ENCODE measurements at places on chromosomes 7 and 10.
A peak's percentile ranks its signal among the peaks of the same experiment; 100 is the strongest.

DNA sequence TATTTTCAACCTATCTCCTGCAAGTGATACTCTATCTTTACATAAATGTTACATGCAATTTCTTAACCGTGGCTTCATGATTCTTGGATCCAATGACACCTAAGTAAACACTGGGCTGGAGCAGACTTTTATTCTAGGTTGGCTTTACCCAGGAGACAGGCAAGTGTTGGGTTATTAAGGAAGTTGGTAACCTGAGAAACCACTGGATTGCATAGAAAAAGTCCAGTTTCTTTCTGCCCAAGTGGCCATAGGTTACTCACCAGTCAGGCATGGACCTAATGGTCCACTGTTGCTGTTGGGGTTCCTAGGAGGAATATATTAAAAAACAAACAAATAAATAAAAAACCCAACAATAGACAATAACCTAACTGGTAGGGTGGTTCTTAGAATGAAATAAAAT is 112.8 kb downstream of the SEMA3D start:
- DNase-seq: no peak

GRCh38 chr7:117755136-117755535 is 118.1 kb downstream of the CTTNBP2 start:
- no peak for DNase-seq

- DNase-seq: peak; percentile 78
Measured at GRCh38 chr7:123748734-123749536, at the start of gene WASL. Gene WASL (minus strand): TSS chr7:123749003. CDS start chr7:123748734, 269 bp downstream.

DNA sequence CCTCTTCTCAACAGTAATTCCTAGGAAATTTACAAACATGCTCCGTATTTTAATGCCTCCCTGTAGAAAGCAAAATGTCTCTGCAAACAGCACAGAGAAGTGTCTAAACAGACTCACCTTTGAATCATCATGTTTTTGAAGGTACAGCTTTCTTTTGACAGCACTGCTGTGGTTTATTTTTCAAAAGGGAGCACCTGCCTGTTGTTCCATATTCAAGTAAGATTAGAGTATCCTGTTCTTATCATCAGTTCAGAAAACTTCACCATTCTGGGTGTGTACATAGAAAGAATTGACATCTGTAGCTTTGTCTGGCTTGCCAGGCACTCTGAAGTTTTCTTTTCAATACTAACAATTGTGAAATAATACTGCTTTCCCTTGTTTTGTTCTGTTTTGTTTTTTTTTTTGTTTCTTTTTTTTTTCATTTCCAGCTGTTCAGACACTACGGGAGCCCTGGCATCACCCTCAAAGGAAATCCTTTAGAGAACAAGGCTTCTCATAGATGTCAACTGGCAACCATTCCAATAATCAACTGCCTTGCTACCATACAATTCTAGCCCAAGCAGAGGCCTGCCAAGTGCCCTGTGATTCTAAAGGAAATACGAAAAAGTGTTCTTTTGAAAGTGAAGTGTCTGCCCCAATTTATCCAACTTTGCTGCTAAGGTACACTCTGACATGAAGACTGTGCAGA is 275.9 kb downstream of the PRPF18 start:
- no peak for DNase-seq

- no peak for DNase-seq
Measured at GRCh38 chr10:92573091-92573797, 649 bp downstream of the IDE start.

DNA sequence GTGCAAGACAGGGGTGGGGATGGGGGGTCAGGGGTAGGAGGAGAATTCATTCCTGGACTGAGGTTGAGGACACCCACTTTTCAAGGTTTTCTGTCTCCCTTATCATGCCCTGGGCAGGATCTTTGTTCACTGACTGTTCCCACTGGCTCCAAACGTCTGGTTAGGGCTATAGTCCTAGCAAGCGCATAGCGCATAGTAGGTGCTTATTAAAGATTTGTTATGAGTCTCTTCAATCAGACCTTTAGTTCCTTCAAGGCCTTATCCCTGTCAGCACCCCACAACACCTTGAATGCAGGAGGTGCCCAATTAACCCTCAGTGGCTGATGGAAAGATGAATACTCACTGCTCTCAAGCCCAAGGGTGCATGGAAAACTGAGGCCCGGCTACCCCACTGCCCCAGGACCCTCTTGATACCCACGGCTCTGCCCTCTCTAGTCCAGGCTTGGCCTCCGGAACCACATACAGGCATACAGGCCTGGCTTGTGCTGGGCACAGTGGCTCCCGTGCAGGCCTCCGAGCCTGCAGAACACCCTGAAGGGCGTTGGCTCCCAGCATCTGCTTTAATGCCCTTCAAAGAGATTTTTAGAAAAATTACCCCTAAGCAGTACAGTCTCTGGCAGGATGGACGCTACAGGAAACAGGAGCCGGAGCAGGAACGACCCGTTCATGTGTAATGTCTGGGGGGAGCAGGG is 177.7 kb downstream of the SH3PXD2A start:
- DNase-seq: no peak

GRCh38 chr7:157219154-157219553 is 80.4 kb downstream of the UBE3C start:
- no peak for DNase-seq

DNA sequence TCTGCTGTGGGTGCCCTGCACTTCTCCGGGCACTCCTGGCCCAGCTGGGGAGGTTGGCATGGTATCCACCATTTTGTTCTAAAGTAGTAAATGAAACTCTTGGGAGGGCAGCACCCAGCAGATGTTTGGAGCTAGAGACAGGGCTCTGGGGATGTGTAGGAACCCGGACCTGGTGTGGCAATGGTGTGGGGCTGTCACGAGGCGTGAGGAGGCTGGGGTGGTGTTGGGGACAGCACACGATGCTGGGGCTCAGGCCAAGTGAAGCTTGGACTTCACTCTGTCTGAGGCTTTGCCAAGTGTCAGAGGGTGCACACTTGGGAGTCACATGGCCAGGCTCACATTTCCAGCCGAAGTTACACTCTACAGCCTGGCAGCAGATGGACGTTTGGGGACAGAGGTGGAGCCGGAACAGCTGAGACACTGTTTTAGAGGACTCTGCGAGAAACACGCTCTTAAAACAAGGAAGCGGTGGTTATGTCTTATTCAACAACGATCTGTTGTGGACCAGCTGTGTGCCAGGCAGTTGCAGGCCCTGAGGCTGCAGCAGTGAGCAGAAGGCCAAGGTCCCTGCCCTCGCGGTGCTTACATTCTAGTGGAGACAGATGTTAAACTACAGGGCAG is 118.2 kb downstream of the CUX1 start:
- no peak for DNase-seq

DNA sequence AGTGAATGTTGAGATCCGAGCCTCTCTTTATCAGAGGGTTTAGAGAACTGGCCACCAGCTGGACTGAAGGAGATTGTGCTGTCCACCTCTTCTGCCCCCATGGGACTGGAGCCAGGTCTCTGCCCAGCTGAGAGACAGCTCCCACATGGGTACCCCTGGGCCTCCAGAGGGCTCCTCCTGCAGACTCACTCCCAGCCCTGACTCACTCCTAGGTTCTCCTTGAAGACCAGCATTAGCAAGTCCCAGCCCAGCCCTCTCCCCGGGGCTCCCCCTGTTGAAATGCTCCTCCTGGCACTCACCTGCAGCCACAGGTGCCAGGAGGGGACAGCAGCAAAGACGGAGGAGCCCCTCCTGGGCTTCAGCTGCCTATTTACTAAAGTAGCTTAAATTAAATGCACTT is 126.9 kb downstream of the CXCL12 start:
- no peak for DNase-seq

DNA sequence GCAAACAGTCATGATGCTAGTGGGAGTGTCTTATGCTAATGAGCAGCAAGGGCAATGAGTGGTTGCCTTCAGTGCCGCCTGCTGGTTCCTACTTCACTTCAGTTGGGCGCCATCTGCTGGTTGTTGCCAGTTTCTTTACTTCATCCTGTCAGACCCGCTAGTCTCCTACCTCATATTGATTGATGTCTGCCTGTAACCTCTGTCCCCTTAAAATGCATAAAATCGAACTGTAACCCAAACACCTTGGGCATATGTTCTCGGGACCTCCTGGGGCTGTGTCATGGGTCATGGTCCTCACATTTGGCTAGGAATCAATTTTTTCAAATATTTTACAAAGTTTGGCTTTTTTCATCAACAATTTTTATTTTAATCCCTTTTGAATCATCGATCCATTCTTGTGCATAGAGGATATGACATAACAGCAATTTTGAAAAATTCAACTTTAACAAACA is 62.8 kb upstream of the C7orf33 start:
- no peak for DNase-seq

DNA sequence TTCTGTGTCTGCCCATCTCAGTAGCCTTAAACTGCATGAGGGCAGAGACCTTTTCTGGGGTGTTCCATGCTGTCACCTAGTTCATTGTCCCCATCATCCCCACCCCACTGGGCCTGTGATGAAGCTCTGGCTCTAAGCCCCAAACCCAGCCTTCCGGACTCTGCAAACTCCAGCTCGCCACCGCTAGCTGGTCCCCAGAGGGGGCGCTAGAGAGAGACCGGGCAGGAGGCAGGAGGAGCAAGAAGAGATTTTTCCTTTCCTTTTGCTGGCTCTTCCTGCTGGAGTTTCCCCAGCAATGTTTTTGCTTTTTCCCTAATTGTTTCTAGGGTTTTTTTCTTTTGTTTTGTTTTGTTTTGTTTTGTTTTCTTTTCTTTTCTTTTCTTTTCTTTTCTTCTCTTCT is 234.4 kb downstream of the TEX36 start:
- no peak for DNase-seq

DNA sequence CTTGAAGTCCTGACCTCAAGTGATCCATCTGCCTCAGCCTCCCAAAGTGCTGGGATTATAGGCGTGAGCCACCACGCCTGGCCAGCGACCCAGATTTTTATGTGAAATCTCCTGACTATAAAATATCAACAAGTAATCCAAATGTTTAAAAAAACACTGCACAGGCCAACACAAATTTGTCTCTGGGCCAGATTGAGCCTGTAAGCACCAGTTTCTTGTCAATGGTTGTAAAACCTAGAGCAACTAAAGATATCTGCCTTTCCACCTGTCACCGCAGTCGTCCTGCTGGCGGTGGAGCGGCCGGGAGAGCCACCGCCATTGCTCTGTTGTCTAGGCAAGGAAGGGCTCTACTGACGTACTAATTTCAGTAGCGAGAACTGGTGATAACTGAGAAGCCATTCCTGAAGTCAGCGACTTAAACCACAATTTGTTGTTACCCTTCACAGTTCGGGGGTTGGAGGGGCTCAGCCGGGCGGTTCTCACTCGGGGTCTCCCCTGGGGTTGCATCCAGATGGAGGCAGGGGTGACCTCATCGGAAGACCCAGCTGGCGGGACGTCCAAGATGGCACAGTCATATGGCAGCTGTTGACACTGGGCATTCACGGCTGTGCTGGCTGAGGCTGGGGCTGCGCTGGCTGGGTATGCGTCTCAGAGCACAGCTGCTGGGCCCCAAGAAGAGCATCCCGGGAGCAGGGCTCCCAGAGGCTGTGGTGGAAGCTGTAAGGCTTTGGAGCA is 55.2 kb upstream of the PDGFA start:
- DNase-seq: no peak

DNA sequence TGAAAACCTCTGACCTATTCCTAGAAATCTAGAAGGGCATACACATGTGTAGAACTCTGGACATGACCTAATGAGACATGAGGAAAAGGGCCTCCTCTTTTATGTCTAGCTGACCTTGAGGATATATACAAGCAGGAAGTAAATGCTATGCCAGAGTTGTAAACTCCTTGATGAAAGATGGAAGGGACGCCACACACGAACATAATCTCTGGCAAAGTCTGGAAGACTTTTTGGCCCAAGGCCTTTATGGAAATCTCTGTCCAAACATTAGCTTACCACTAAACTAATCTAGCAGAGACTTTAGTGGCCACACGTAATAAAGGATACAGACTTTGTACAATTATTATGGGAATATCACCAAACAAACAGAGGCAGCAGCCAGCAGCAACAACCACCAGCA is 138.1 kb upstream of the THSD7A start:
- no peak for DNase-seq

DNA sequence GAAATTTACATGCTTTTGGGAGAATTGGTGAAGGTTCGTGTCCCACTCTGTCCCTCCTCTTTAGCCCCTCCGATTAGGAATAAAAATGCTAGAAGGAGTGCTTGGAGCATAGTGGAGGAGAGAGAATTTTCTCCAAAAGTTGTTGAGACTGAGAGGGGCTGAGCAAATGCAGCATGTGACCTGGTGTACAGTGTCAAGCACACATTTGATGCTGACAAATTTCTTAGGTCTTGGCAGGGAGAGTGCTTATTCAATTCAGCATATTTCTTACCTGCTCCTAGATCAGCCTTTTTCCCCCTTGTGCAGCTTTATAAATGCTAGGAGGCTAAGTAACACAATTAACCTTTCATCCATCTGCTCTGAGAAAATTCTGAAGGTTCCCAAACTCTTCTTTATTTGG is 189.0 kb downstream of the GALNT17 start:
- no peak for DNase-seq

- DNase-seq: no peak
Measured at GRCh38 chr7:55426676-55427075, 61.5 kb downstream of the LANCL2 start.

DNA sequence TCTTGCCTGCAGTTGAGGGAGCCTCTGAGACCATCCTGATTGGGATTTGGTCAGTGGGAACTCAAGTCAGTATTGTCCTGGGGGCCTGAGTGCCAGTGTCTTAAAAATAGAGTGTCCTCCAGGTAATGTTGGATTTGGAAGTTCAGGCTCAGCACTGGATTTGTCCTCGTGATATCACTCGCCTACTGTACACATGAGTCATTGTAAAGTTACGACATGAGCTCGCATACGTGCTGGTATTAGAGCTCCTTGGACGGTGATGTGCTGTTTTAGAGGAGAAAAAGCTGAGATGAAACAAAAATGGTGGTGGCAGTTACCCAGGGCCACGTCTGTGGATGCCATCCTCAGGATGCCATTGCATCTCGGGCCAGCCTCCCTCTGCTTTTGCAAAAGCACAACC is 78.2 kb downstream of the MGMT start:
- no peak for DNase-seq
